ENCODE measurements at places on chromosomes 3 and 15.
A peak's percentile ranks its signal among the peaks of the same experiment; 100 is the strongest.

DNA sequence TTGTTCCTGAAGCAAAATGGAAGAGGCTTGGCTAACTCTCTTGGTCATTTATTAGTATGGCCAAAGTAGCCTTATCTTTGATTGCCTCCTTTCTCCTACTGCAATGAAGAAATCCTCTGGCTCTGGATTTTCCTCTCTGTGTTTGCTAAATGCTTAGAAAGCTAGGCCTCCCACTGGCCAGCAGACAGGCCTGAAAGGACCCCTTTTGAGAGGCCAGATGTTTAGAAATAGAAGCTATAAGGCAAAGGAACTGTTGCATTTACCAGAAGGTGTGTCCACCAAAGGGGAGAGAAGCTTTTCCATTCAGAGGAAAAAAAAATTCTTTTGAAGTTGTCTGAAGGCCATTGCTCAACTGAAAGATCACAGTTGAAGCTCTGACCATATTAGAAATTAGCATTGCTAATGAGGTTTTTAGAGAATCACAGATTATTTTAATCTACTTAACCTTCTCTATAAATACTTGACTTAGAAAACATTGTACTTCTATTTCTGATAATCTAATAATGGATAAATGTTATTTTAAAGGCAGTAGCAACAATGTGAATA lies 160.8 kb downstream of the SYNPR start:
- no peak for DNase-seq

DNA sequence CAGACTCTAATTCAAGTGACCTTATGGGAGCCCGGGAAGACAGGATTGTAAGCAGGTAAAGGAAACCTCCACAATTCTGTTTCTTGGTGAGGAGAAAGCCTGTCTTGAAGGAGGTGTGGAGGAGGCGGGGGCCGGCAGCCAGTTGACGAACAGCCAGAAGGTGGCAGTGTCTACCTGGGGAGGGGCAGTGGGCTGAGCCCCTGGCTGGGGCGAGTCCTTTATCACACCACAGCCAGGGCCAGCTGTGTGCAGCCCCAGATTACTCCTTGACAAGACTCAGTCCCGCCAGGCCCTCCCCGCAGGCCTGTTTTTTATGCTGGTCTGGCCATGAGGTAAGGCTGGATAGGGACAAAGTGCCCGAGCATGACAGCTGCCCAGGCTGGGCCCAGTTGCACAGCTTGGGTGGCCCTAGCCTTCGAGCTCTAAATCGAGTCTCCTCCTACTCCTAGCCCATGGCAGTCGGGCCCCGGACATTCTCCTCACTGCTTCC lies 40.9 kb upstream of the IDH2 start:
- peak; percentile 12 for DNase-seq

DNA sequence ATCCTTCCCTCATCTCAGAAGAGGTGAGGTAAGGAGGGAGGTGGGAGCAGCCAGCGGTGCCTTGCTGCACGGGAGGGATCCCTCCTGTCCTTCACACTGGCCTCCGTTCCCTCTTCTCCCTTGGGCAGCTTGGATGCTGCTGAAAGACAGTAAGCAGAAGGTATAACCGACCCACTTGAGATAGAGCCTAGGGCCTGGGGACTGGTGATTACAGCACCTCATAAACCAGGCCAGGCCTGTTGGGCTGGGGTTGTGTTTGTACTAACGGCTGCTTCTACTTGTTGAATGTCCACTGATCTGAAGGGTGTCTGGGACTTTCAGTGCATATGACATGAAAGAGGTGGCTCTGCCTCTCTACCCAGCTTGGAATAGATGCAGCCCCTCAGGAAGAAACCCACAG lies 25.0 kb downstream of the SEMA6D start:
- no peak for DNase-seq

DNA sequence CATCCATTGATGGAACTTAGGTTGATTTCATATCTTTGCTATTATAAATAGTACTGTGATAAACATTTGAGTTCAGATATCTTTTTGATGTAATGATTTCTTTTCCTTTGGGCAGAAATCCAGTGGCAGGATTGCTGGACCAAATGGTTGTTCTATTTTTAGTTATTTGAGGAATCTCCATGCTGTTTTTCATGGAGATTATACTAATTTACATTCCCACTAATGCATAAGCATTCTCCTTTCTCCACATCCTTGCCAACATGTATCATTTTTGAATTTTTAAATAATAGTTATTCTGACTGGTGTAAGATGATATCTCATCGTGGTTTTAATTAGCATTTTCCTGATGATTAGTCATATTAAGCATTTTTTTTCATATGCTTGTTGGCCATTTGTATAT lies 144.0 kb upstream of the SUCLG2 start:
- DNase-seq, result no peak
